ENCODE measurements at places on chromosomes 5 and 9.

DNA sequence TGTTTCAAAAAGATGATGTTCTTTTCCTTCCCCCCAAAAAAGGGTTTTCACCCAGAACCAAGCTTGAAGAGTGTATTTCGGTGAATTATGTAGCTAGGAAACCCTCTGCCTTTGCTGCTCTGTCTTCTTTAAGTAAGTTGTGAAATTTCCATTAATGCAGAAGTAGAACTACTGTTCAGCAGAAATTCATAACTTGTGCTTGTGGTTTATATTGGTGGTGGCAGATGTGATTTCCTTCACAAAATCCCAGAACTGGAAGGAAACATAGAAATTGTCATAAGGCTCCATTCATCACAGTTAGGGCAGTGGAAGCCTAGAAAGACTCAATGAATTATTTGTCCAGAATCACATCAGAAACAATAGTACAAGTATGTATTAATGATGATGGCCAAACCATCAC, 42.1 kb upstream of the DAB2 start:
- DNase-seq, result no peak

- no peak for DNase-seq
These were observed 113.2 kb downstream of the DCP2 start for GRCh38 chr5:113089653-113090335.

- peak; percentile 5 for DNase-seq
These were observed 151.5 kb upstream of the SMC2 start for GRCh38 chr9:103942651-103943050.

- no peak for DNase-seq
These were observed 18.0 kb downstream of the AMBP start for GRCh38 chr9:114060070-114060469.
